T follicular helper cell (primary cell): ENCODE measurements at places on chromosomes 5 and 9.

DNA sequence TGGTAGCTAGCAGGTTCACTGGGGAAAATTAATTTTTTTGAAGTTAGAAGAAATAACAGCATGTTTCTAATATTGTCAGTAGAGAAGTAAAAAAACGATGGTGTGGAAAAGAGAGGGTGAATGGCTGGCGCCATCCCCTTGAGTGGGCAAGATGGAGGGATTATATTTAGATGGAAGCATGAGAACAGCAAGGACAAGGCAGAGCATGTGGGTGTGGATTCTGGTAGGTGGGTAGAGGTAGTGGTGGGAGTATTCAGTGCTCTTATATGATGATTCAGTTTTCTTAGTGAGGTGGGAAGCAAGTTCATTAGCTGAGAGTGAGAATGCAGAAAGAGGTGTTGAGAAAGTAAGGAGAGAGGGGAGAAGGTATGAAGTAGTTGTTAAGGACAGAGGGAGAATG, 188.1 kb downstream of the GABRB2 start:
- DNase-seq, result no peak

DNA sequence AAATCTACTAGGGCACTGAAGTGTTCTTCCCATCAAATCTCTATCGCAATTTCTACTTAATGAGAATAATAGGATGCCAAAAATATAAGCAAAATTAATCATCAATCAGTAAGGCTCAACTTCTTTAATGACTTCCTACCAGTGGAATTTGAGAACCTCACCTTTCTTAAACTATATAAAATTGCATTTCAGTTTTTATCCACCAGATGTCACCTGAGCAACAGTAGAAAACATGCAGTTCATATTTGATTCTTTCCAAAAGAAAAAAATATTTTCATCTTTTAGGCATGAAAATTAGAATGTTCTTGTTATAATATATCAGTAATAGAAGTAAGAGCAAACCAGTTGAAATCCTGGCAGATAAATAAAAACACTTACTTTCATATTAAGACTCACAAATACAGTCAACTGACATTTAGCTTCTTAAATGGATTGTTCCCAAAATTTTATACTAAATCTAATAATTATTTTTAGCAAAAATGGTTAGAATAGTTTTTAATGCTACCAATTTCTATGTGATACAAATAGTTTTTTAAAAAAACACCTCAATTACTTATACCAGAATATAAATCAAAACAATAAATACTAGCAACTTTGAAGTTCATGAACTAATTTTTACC, 13.4 kb upstream of the CCDC112 start:
- no peak for DNase-seq

- DNase-seq, result no peak
These were observed 5.8 kb upstream of the TGFBI start for GRCh38 chr5:136022965-136023364.

GRCh38 chr5:3391210-3391609, 204.4 kb upstream of the IRX1 start:
- DNase-seq, result no peak

GRCh38 chr9:21801683-21802417, 586 bp upstream of the MTAP start:
- no peak for DNase-seq

DNA sequence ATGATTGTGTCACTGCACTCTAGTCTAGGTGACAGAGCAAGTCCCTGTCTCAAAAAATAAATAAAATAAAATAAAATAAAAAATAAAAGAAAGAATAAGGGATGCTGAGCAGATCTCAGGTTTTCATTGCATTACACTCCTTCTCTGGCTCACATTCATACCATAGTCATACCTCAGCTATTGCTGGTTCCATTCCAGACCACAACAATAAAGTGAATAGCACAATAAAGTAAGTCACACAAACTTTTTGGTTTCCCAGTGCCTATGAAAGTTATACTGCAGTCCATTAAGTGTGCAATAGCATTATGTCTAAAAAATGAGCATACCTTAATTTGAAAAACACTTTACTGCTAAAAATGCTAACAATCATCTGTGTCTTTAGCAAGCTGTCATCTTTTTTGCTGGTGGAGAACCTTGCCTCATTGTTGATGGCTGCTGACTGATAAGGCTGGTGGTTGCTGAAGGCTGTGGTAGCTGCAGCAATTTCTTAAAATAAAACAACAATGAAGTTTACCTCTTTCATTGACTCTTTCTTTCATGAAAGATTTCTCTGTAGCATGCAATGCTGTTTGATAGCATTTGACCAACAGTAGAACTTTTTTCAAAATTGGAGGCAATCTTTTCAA, 415.7 kb downstream of the ZNF608 start:
- DNase-seq, result no peak

GRCh38 chr9:4553951-4554381, 63.7 kb downstream of the SLC1A1 start:
- no peak for DNase-seq

GRCh38 chr5:178899289-178899688, 3.6 kb downstream of the ZFP2 start:
- no peak for DNase-seq
